ENCODE measurements at places on chromosomes 2 and 18.

DNA sequence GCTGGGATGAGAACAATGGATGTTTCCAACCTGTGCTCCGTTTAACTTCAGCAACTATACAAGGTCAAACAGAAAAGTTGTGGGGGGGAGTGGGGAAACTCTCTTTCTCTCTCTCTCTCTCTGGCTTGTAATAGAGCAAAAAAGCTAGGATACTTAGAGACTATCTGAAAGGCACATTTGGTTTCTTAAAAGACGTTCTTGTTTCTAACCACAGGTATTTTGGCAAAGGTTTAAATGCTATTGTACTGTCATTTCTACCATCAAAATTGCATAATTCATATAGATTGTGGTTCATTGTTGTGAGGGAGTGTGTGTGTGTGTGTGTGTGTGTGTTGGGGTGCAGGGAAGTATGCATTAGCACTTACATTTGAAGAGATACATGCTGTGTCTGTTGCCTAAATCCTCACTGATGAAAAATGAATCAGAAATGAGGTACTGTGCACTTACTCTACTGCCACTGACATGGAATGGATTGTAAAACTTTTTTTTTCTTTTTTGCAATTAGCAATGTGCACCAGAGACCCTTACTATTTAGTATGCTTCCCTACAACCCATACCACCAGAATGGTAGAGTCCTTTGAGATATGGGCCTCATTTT, 841.0 kb upstream of the PIK3C3 start:
- DNase-seq = no peak

DNA sequence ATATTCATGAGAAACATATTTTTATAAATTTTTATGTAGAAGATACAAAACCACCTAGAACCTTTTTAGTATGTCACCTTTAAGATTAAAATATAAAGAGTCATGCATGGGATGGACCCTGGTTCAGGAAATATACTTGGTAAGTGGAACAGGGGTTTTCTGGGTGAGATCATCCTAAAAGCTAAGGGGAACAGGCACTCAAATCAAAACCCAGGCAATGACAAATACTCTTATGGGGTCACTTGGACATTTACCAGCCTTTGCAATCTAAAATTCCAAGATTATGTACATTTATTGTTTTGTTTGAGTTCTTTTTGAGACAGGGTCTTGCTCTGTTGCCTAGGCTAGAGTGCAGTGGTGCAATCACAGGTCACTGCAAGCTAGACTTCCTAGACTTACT, 65.8 kb downstream of the SGPP2 start:
- no peak for DNase-seq

DNA sequence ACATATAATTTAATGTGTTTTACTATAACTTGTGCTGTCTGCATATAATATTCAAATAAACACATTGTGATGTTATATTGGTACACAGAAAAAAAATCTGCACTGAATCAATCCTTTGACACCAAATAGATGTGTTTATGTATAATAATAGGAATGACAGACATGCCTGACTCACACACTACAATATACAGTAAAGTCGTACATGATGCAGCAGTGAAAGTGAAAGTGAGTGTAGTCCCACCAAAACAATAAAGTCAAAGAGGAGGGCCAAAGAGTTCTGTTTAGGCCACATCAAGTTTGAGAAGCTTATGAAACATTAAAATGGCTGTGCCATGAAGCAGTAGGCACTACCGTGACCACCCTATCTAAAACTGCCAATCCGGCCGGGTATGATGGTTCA, 8.2 kb upstream of the RBM44 start:
- DNase-seq = no peak

GRCh38 chr2:20292984-20293383, 57.7 kb downstream of the PUM2 start:
- no peak for DNase-seq

DNA sequence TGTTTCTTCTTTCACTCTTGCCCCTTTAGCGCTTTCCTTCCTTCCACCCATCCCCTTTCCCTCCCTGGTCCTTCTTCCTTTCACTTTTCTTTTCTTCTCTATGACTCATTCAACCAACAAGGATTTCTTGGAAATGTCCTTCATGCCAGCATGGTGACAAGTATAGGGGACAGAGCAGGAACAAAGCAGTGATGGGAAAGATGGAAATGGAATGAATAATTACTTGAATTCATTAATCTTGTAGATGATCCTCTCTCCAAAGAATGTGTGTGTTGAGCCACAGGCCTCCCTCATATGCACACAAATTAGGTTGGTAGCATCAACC, 1.5 kb downstream of the VAMP5 start:
- no peak for DNase-seq

GRCh38 chr18:50614838-50615237, 55.0 kb downstream of the MAPK4 start:
- no peak for DNase-seq

GRCh38 chr2:150485871-150486538, 1.5 kb downstream of the RND3 start:
- DNase-seq = no peak

DNA sequence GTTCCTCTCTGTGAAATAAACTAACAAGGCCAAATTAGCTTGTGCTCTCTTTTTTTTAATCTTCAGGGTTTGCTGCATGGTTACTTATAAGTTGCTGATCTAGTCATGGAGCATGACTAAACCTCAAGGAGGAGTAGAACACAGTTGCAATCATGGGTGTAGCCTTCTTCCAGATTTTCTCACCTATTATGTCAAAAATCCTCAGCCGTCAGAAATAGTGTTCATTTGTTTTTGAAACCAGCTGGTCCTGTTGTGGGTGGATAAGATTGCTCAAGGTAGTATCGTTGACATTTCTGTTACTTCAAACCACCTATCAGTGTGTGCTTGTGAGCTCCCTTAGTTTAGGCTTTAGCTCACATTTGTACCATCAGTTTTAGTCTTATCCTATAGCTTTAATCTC, 11.2 kb downstream of the RELCH start:
- no peak for DNase-seq

- no peak for DNase-seq
Measured at GRCh38 chr18:7608174-7608550, 41.0 kb downstream of the PTPRM start.

DNA sequence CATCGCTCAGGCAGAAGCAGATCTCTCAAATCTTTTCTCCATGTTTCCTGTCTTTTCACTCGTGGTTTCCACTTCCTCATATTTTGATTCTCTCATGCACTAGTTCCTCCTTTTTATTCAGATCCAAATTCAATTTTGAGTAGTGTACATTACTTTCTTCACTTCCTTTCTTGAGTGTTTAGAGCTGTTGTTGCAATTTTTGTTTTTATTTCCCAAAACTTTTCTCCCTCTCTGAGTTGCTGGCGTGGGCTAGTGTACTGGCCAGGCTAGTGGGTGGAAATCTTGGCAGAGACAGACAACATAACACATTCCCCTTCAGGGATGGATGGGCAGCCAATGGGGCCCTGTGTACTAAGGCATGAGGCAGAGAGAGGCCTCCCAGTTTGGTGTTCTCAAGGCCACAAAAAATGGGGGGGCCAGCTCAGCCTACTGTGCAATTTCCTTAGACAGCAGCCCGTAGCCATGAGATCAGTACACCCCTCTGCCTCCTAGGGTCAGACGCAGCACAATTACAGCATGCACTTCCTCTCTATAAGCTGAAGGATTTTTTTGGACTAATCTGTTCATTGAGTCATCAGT, 145.1 kb upstream of the PID1 start:
- DNase-seq = peak; percentile 14

GRCh38 chr18:75277610-75277928, 67.0 kb downstream of the TSHZ1 start:
- DNase-seq = no peak

GRCh38 chr2:41062336-41062735, 610.4 kb upstream of the SLC8A1 start:
- DNase-seq = no peak

- DNase-seq = no peak
Measured at GRCh38 chr2:100928235-100928634, 73.9 kb upstream of the RPL31 start.

DNA sequence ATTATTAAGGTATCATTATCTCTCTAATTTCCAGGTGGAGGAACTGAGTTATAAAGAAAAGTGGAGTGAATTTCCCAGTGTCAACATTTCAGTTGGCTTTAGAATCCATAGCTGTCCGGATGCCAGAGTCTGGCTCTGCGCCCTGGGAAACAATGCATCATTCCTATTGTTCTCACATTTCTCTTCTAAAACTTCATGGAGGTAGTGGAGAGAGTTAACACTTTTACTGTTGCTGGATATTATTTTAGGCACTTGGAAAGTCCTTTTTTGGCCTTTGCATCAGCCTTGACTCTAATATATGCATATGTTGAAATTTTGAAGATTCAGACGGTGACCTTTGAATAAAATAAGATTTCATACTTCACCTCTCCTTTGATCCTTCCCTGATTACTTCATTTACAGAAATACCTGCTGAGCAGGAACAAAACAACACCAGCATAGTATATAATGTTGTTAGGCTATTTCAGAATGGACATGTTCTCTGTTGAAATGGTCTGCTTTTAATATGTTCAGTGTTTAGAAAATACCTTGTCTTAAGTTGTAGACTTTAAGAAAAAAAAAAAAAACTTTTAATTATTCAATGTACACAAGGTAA, 148.8 kb downstream of the EPHA4 start:
- DNase-seq = no peak

DNA sequence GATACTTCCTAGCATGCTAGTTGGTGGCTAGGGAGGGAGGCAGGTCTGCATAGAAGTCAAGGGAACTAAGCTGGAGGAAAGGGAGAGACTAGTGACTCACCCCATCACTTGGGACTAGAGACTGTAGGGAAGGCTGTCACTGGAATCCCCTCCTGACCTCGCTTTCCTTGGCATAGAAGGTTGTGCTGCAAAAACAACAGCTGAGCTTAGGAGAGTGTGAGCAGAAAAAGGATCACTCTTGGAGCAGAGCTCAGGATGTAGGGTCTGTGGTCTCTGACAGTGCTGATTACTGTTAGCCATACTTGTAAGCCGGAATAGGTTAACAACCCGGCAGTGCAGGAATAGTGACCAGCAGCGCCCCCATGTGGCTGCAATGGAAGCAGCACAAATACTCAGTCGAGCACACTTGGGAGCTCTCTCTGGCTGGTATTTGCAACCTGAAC, 66.9 kb upstream of the SMAD2 start:
- DNase-seq = peak; percentile 22

- DNase-seq = no peak
Measured at GRCh38 chr2:119645173-119645855, 33.7 kb upstream of the TMEM177 start.

DNA sequence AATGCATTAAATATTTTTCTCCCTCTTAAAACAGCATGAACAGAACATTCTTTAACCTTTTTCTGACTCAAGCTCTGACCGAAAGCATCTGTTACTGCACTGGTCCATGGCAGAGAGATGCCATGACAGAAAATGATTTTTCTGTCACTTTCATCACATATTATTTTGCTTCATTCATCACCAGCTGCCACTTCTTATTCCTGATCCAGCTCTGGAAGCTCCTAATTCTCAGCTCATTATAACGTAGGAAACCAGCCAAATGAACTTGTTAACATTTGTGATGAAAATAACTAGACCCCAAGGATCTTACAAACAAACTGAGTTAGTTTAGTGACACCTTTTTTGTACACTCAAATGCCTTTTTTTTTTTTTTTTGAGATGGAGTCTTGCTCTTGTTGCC, 7.6 kb upstream of the CFLAR start:
- DNase-seq = no peak

- DNase-seq = no peak
Measured at GRCh38 chr2:105383432-105384166, 15.3 kb downstream of the FHL2 start.

DNA sequence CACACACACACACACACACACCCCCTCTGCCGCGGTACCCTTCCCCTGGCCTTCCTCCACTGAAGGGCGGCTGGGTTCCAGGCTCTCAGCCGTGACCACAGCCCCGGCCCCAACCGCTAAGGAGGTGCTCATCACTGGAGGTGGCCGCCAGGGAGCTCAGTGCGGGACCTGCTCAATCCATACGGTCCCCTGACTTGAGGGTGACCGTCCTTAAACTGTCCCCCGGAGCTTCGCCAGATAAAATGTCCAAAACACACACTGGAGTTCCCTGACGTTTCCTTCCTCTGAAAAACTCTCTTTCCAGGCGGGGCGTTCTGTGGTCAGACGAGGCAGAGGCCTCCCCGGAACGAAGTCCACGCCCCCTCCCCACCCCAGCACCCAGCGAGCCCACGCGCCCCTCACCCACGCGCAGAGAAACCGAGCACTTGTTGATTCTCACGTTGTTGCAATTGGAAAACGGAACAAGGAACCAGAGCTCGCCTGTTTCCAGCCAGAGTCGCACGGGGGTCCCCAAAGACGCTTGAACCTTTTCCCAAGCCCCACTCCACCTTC, 1.4 kb downstream of the MBP start:
- peak; percentile 55 for DNase-seq

DNA sequence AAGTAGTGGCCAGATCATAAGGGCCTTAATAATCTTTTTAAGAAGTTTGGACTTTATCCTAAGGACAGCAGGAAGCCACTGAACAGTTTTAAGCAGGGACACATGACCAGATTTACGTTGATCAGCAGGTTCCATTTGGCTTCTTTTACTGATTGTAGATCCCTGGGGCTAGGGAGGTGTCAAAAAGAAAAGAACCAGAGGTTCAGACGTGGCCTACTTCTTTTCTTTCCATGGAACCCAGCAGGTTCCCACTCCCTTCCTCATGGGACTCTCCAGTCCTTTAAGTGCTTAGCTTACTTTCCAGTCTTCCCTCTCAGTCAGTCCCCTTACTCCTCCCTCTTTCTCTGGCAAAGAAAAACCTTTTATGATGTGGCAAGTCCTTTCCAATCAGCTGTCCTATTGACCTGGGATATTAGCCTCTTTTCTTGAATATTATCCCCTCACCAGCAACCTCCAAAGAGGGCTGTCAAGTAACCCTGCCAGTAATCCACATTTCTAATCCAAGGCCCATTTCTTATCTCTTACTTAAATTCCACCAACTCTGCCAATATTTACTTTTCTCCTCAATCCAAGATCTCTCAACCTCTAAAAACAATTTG, 33.5 kb downstream of the NHEJ1 start:
- no peak for DNase-seq

DNA sequence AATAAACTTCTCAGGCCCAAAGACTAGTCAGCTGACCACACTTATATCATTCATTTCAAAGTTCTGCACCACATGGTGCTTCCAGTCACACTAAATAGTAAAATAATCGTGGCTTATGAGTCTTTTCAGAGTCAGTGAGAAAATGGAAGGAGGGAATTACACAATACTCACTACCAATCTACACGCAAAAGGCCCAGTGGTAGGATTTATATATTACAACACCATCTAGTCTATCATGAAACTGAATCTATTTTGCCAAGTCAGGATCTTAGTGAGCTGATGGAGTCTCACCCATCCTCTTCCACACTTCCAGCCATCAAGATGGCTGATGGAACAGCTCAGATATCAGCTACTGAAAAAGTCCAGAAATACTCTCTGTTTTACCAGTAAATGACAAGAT, 21.9 kb downstream of the INO80D start:
- no peak for DNase-seq

- no peak for DNase-seq
Measured at GRCh38 chr2:18703555-18703954, 114.2 kb upstream of the NT5C1B start.

GRCh38 chr2:232415736-232416520, 9.3 kb downstream of the ALPG start:
- no peak for DNase-seq

GRCh38 chr2:241724975-241725870, 9.2 kb upstream of the D2HGDH start:
- DNase-seq = no peak

- no peak for DNase-seq
Measured at GRCh38 chr2:118054213-118055008, 33.9 kb upstream of the INSIG2 start.

All from CD4-positive, alpha-beta T cell treated with Interleukin-17A for 1 hour (primary cell).